ENCODE measurements at places on chromosomes 16 and 17.

DNA sequence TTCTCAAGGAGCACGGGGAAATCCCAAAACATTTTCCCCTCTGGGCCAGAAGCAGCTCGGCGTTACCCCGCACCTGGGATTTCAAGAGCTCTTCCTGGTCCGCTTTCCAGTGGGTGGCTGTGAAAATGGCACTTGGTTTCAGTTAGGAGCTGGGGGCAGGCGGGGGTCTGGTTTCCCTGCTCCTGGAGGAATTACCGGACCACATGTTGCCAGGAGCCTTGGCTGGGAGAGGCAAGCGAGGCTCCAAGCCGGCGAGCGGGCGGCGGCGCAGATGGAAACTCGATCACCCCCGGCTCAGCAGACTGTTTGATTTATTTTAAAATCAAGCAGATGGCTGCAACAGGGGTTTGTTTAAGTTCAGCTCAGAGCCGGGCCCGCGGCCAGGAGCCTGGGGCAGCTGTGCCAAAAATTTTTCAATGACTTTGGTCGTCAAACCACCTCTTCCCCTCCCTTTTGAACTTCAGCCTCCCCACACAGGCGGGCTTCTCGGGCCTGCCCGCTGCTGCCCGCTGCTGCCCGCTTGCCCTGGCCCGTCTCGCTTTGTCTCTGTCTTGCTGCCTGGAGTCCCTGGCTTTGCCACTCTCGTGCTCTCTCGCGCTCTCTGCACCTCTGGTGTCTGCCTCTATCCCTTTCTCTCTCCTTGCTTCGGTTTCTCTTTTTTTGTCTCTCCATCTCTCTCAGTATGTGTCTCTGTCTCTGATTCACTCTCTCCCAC lies 108.0 kb upstream of the CIBAR2 start:
- DNase-seq, result no peak

- DNase-seq, result no peak
Observed at GRCh38 chr17:29150161-29150560, 30.0 kb downstream of the MYO18A start.

DNA sequence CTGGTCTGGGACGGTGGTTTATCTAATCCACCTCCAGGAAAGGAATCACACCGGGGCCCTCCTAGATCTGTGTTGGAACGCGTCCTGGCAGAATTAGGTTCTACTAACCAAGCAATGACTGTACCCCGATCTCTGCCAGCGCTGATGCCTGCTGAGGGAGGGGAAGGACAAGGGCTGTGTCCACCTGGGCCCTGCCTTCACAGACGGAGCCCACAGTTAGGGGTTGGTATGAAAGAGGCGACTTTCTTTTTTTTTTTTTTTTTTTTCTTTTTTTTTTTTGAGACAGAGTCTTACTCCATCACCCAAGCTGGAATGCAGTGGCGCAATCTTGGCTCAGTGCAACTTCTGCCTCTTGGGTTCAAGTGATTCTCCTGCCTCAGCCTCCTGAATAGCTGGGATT lies 9.9 kb upstream of the KRT19 start:
- no peak for DNase-seq

DNA sequence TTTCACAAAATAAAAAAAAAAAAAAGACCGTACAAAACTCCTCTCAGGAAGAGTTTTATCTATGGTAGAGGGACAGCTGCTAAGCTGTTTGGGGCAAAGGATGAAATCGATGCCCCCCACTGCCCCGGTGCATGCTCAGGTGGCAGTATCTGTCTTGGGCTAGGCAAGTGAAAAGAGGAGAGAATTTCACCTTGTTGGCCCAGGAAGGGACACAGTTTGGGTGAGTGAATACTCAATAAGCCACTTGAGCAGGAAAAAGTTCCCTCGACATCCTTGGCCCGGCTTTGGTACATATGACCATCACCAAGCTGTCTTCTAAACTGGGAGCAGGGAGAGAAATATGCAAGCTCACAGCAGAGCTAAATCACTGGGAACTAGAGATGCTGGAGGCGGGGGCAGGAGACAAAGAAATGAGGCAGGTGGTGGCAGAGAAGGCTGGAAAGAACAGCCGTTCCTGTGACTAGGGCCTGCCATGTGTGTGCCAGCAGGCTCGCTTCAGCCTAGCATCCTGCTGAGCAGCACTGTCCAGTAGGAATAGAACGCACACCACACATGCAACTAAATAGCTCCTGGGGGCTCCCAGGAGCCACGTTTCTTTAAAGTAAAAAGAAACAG lies 8.2 kb upstream of the EIF1 start:
- DNase-seq, result no peak

- DNase-seq, result no peak
Observed at GRCh38 chr16:78177987-78178386, 78.5 kb downstream of the WWOX start.

- DNase-seq, result no peak
Observed at GRCh38 chr16:27444015-27444414, 42.0 kb downstream of the IL21R start.

- DNase-seq, result no peak
Observed at GRCh38 chr16:70410734-70411133, 28.2 kb downstream of the ST3GAL2 start.

- no peak for DNase-seq
Observed at GRCh38 chr17:42276609-42277341, 584 bp upstream of the STAT5B start.

DNA sequence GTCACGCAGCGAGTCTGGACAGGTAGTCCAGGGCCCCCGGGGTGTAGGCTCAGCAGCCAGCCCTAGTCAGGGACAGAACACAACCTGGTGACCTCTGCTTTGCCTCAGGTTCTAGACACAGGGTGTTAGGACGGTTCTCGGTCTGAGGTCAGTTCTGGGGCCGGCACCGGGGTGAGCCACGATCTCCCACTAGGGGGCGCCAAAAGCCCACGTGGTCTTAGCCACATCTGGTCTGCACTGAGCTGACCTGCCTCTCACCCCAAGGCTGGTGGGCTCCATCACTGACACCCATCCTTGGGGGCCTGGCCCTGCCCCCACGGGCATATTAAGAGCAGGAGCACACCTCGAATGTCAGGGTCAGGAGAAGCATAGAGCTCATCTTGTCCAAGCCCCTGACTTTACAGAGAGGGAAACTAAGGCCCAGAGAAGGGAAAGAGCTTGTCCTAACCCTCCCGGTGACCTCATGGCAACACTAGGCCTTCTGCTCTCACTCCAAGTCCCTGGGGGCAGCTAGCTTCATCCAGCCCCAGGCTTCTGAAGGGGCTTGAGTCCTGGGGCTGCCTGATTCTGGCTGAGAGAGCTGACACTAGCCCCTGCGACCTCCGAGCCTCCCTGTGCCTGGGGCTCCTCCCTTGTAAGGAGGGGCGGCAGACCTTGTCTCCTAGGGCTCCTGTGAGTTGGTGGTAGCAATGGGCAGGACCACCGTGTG lies 9.0 kb downstream of the SLC5A10 start:
- no peak for DNase-seq

DNA sequence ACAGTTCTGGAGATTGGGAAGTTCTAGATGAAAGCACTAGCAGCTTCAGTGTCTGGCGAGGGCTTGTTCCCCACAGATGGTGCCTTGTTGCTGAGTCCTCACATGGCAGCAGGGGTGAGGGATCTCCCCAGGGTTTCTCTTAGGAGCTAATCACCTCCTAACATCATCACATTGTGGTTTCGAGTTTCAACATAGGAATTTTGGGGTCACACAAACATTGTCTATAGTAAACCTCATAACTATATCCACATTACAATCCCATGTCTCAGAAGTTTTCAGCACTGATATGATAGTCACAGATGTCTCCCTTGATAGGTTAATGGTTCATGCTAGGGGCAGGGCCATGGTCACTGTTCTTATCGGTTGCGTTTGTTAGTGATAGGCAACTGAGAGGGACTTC lies 13.8 kb downstream of the CLUAP1 start:
- DNase-seq, result no peak

- no peak for DNase-seq
Observed at GRCh38 chr16:86573215-86573614, 5.1 kb upstream of the FOXL1 start.

- DNase-seq, result no peak
Observed at GRCh38 chr17:77318491-77319210, 177.9 kb downstream of the SEC14L1 start.

DNA sequence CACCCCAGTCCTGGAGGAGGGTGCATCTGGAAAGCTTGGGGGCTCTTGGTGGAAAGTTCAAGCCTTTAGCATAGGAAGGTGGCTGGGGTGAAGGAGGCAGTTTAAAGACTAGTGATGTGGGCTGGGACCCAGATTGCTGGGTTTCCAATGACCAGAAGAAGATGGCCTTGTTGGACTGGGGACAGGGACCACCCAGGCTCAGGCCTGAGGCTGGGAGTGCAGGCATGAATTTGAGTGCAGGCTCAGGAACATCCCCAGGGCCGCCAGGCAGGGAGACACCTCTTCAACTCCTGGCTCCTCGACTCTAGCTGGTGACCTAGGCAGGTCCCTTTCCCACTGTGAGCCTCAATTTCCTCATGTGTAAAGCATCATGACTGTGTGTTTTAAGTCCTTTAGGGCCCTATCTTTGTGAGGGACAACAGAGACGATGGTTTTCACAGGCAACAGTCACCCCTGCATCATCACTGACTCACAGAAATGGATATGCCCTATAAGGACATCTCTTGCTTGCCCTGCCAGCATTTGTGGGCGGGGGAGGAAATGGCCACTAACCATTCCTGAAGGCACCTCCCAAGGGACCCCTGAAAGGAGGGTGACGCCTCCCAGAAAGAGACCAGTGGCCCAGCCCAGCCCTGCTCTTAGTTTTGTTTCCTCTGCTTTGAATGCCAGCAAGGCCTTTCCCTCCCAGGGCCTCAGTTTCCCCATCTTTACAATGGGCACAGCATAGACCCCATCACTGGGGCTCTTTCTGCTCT lies 11.1 kb downstream of the NLRC5 start:
- no peak for DNase-seq

GRCh38 chr17:8386841-8387240 lies 3.8 kb upstream of the RPL26 start:
- no peak for DNase-seq

GRCh38 chr17:37726891-37727675 lies 17.8 kb downstream of the HNF1B start:
- no peak for DNase-seq
